ENCODE measurements at places on chromosomes 7 and 10.

- DNase-seq: no peak
Observed at GRCh38 chr7:156589808-156590207, 50.8 kb upstream of the RNF32 start.

DNA sequence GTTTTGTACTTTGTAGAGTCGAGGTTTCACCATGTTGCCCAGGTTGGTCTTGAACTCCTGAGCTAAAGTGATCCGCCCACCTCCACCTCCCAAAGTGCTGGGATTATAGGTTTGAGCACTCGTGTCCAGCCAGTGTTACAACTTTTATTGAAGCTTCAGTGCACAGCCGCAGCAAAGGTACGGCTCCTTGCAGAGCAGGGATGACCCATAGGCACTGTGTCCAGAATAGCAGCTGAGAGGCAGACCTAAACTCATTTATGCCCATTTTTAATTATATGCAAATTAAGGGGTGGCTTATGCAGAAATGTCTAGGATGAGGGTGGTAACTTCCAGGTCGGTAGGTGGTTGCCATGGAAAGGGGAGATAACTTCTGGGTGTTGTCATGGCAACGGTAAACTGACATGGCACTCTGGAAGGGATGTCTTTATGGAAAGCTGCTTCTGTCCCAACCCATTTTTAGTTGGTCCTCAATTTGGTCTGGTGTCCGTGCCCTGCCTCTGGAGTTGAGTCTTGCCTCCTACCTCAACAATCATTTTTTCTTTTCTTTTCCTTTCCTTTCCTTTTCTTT lies 22.7 kb downstream of the NYAP1 start:
- no peak for DNase-seq

DNA sequence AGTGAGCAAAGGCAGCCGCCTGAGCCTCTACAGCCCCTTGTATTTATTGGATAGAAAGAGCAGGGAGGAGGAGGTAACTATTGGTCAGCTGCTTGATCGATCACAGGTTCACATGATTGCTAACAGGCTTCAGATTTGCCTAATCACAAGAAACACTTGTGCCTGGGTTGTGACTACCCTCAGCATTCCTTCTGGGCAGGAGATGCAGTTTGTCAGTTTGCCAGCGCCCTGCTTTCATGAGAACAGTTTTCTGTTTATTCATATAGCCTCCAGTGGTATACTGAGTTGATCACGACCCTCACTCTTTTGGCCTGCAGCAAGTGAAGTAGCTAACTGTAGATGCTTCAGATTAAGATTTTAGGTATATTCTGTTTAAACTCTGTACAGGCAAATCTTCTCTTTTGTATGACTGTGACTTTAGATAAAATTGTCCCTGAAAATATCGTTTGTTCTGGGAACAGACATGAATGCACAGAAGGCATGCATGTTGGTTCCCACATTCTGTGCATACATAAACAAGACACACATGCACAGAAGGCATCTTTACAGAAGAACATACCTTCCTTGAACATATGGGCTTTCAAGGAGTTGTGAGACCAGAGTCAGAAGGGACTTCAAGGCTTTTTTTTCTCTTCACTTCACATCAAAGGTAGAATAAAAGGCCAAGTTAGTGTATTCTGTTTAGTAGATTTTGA lies 422.4 kb upstream of the STEAP1 start:
- DNase-seq: no peak

- DNase-seq: no peak
Observed at GRCh38 chr10:58930500-58930899, 245.9 kb upstream of the PHYHIPL start.

DNA sequence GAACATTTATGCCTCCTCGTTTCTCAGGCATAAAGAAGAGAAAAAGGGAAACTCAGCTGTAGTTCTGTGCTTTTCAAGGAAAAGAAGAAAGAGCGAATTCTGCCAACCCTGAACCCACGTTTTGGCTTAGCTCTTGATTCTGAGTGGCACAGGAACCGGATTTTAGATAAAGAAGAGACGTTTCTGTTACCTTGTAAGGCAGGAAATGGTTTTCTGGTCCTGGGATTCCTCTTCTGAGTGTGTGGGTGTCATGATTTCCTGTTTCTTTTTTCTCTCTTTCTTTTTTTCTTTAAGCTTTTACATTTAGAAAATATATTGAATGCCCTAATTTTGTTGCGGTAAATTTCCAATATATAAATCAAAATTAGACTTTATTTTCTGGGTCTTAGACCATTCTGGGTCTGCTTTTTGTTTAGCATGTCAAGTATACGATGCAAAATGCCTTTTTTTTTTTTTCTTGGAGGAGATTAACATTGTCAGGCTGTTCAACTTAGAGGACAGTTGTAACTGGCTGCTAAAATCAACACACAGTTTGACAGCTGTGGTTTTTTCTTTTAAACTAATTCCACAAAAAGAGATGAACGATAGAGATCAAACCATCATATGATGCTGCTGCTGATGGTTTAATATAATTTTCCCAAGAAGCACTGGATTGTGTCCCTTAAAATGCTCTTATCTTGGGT lies 190.8 kb downstream of the GATA3 start:
- DNase-seq: no peak

Measured in stimulated activated CD4-positive, alpha-beta T cell treated with anti-CD3 and anti-CD28 coated beads, TNF-alpha, amount 100 ng/mL, for 24 hours (primary cell).